Endothelial cell (in vitro differentiated cells): ENCODE measurements at places on chromosomes 11 and 22.

DNA sequence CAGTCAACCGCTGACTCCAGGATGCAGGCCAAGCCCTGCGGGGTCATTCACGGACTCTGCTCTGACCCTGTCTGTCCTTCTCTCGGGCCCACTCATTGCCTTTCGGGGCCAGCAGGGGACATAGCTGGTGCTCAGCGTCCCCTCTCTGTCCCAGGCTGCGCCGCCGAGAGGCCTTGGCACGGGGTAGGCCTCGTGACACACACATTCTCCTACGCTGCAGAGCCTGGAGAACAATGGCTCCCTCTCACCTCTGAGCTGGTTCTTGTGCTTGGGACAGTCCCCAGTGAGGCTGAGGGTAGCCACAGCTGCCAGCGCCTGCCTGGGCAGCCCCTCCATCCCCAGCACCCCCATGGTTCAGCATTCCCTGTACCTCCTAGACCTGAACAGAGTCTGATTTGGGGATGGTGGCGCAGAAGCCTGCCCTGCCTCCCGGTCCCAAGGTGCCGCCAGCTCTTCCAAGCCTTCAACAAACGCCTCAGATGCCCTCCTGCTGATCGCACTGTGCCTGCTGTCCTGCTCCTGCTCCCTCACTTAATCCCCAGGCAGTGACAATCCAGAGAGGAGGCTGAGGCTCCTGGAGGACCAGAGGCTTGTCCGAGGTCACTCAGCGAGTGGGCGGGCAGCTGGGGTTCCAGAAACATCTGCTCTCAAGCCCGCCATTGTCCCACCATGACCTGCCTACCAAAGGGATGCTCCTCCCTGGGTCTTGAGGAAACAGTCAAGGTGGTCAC lies 30.4 kb downstream of the DUSP8 start:
- DNase-seq: no peak

DNA sequence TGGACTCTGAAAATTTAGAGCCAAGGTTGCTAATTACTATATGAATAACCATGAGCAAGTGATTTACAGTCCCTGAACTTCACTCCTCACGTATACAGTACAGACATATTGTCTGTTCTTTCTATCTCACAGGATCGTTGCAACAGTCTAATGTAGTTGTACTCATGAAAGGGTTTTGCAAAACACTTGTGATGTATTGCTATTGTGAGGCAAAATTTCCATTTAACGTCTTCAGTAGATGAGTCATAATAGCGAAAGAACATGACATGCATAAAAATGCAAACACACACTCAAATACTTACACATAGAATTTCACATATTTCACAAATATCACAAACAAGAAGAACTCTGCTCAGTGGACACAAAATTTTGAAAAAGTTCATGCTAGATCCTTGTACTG lies 134.6 kb upstream of the TRPC6 start:
- DNase-seq: no peak

DNA sequence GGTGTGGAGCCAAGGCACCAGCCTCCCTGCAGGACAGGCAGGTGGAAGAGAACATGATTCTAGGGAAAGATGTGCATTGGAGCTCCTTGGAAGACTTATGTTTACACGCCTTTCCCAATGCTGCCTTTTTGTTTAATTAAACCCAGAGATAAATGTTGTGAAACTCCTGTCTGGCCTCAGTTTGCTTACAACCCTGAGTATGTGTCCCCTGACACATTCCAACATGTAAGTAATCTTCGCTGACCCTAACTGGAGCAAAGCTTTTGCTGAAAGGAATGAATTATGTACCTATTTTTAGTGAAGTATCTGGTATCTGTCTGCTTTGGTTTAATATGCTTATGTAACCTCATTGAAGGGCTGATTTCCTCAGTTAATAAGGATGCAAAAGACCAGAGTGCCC lies 56.7 kb downstream of the APIP start:
- no peak for DNase-seq

DNA sequence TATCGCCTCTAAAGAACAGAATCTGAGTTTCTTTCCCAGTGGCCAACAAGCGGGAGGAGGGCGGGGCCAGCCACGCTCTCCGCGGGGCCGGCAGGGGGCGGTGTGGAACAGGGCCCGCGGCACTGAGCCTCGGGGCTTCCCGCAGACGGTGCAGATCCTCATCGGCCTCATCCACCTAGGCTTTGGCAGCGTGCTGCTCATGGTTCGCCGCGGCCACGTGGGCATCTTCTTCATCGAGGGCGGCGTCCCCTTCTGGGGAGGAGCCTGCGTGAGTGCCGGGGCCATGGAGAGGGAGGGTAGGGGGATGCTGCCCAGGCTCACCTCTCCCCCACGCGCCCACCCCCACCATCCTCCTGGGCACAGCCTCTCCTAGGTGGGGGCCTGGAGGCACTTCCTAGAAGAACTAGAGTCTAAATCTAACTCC lies 10.7 kb downstream of the MS4A15 start:
- DNase-seq: peak; percentile 34

GRCh38 chr11:46381048-46381818 lies at the start of gene MDK:
TSS of gene MDK (plus strand) at chr11:46381669. CDS start at chr11:46382058, 389 bp downstream.
- DNase-seq: peak; percentile 69

DNA sequence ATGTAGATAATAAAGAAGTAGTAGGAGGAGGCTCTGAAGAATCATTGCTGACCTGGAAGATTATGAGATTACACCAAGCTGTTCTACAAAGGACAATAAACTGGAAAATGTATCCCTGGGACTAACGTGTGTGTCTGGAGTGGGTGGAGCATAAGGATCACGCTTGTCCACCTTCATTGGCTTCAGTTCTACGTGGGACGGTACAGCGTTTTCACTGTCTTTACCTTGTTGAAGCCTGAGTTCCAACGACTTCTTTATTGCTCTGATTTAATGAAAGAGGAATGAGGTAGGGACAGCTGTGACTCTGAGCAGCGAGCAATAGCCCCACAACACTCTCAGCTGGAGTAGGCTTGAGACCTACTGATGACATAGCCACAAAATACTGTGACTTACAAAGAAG lies 87.0 kb downstream of the ARHGAP42 start:
- no peak for DNase-seq

DNA sequence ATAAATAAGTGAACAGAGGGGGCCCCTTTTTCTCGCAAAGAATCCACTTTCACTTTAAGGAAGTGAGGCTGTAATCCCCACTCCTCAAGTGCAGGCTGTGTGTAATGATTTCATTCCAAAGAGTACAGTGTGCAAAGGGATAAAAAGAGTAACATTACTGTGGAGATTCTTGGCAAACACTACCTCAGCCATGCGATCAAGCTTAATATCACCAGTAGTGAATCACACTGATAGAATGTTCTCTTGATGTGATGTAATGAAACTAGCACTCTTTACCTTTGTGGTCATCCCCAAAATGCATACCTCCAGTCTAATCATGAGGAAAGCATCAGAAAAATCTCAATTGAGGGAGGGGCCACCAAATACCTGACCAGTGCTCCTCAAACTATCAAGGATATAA lies 246.1 kb upstream of the CHORDC1 start:
- DNase-seq: no peak

DNA sequence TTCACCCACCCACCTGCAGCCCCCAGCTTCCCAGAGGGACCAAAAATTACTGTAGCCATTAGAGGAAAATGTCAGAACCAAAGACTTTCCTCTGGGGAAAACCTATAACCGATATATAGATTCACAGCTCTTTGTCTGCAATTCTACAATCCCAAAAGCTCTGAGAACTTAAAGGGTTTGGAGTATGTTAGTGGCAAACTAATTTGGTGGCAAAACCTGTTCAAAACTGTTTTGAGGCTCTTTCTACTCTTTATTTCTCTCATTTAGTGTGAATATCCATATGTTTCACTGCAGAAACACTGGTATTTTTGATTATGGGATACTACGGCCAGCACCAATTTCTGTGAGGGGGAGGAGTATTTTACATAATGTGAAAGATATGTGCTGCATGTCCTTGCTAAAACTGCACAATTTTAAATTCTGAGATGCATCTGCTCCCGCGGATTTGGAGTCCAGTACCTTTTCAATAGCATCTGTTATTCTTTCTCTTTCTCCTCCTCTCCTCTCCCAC lies 87.5 kb upstream of the MTNR1B start:
- DNase-seq: no peak

DNA sequence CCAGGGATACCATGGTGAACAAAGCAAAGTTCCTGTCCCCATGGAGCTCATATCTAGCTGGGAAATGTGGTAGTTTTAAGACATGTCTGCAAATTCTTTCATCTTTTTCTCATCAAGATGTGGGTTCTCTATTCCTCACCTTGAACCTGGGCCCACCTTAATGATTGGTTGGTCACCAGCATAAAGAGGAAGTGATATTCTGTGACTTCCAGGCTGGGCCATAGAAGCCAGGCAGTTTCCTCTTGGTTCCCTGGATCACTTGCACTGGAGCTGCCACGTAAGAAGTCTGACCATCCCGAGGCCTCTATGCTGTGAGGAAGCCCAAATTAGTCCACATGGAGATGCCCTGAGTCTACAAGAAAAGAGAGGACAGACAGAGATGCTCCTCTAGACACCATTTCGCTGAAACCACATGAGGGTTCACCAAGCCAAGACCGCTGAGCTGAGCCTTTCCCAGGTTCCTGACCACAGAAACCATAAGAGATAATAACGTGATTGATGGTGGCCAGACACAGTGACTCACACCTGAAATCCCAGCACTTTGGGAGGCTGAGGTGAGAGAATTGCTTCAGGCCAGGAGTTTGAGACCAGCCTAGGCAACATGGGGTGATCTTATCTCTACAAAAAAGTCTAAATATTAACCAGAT lies 119.5 kb upstream of the ISX start:
- no peak for DNase-seq
